Activated CD4-positive, alpha-beta T cell treated with anti-CD3 and anti-CD28 coated beads, Interleukin-2, amount 10 ng/mL, durations not matched to agents 7 days and 5 days (primary cell): ENCODE measurements at places on chromosomes 1 and 21. TPM values are rescaled to one million over a fixed set of nuclear protein-coding genes. Genes with fewer than 3 reads are reported as not detected.

DNA sequence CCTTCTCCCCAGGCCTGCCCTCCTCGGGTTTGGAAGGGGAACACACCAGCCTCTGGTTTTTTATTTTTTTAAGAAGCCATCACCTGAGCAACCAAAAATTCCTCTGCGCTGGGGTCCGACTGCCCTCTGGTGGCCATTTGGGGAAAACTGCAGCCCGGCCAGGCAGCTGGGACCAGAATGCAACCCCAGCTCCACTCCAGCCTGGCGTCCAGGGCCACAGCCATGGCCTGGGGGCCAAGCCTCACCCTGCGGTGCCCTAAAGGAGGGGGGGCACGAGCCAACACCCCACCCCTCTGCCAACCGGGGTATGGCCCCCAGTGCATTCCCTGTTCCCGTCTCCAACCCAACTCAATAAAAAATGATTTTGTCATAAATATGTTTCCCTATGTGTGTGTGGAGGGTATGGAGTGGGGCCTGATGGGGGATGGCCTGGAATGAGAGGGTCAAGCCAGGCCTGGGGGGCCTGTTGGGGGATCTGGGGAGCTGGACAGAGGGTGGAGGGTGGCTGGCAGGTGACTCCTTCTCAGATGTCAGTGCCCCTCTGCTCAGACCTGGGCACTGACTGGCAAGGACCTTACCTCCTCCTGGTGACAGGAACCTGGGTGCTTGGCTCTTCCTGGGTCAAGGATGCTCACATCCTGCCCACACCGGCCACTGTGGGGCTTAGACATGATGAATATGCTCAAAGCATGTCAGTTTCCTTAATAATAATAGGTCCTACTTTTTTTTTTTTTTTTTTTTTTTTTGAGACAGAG, 3.2 kb downstream of the GPR3 start:
- peak; percentile 84 for DNase-seq

- DNase-seq: no peak
Observed at GRCh38 chr21:34687065-34687464, 18.3 kb downstream of the CLIC6 start.

MAN1C1 gene
- total RNA-seq: 31.1 TPM

- no peak for DNase-seq
Observed at GRCh38 chr1:12565966-12566352, 52.1 kb downstream of the DHRS3 start.

CLCNKB gene
- not detected for total RNA-seq

DNA sequence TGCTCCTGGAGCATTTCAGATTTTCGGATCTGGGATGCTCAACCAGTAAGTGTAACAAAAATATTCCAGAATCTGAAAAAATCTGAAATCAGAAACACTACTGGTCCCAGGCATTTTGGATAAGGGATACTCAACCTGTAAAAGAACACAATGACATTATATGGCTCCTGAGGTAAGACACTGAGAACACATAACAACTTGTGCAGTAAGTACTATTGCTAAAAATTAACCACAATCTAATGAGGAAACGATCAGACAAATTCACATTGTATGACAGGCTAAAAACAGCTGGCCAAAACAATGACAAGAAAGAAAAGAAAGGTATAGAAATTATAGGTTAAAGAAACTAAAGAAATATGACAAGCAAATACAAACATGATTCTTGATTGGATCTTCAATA, 54.9 kb downstream of the LTN1 start:
- no peak for DNase-seq
